ENCODE measurements at places on chromosomes 5 and 9.

- DNase-seq = no peak
These were observed 10.0 kb downstream of the NAIF1 start for GRCh38 chr9:128056887-128057723.

DNA sequence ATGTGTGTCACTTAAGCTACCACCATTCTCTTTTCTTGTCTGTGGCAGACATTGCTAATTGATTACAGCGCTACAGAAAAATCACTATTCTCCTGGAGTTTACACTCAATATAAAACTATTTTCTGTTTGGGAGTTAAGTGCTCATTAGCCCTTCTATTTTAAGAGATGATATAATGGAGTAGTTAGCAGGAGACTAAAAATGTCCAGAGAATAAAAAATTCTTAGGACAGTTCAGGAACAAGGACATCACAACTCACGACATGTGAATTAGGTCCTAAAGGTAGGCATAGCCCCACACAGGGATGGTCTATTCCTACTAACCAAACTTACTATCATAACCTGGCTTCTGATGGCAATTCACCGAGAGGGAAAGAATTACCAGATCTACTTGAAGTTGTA is 258.5 kb downstream of the KIAA0825 start:
- DNase-seq = no peak

DNA sequence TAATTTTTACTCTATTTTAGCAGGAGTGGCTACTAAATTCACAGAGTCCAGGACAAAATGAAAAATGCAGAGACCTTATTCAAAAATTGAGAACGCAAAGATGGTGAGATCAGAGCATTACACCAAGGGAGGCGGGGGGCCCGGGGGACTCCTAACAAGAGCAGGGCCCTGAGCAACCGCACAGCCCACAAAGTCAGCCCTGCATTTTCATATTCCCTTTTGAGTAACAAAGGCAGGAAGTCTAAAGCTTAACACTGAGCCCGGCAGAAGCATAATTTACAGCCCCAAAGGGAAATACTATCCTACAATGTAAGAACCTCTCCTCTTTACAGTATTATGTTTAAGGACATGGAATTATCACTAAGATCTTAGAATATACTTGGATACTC is 69.4 kb downstream of the TLE1 start:
- DNase-seq = no peak

DNA sequence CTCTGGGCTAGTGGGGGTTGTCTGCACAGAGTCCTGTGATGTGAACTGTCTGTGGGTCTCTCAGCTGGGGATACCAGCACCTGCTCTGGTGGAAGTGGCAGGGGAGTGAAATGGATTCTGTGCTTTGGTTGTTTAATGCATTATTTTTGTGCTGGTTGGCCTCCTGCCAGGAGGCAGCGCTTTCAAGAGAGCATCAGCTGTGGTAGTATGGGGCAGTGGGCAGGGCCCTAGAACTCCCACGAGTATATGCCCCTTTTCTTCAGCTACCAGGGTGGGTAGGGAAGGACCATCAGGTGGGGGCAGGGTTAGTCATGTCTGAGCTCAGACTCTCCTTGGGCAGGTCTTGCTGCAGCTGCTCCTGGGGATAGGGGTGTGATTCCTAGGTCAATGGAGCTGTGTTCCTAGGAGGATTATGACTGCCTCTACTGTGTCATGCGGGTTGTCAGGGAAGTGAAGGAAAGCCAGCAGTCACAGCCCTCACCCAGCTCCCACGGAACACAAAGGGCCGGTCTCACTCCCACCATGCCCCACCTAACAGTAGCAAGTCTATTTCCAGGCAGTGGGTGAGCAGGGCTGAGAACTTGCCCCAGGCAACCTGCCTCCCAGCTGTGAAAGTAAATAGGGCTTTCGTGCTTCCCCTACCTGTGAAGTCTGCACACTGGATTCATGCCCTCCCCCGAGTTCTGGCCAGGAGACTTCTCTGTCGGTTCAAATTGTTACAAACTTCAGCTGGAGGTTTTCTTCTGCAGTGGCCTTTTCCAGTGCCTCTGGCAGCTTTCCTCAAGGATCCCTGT is 25.7 kb upstream of the FAM81B start:
- no peak for DNase-seq

- no peak for DNase-seq
These were observed 42.9 kb upstream of the MEF2C start for GRCh38 chr5:88925692-88926490.

Data from progenitor cell of endocrine pancreas (in vitro differentiated cells).